ENCODE measurements at places on chromosomes 2 and 18. TPM values are rescaled to one million over a fixed set of nuclear protein-coding genes. Genes with fewer than 3 reads are reported as not detected.
A peak's percentile ranks its signal among the peaks of the same experiment; 100 is the strongest.

- no peaks in the 10 kb centered on the region for H3K36me3 ChIP-seq
- no peaks in the 10 kb centered on the region for H3K27me3 ChIP-seq
- H3K4me1 ChIP-seq = no peaks in the 10 kb centered on the region
- no peak overlapping the region for H3K4me3 ChIP-seq
- no peak overlapping the region for H3K27ac ChIP-seq
Measured at GRCh38 chr2:101238930-101239759, 13.5 kb upstream of the CNOT11 start.

GRCh38 chr18:75215663-75216062 is 5.1 kb downstream of the TSHZ1 start:
- peaks cover 4% of the 10 kb centered on the region for H3K4me1 ChIP-seq
- no peaks in the 10 kb centered on the region for H3K27me3 ChIP-seq
- no peak for DNase-seq
- H3K27ac ChIP-seq = no peak overlapping the region

GRCh38 chr18:55206927-55207326 is 247.7 kb upstream of the CCDC68 start:
- H3K36me3 ChIP-seq = no peaks in the 10 kb centered on the region
- H3K27me3 ChIP-seq = no peaks in the 10 kb centered on the region
- H3K4me1 ChIP-seq = no peaks in the 10 kb centered on the region
- no peak overlapping the region for H3K27ac ChIP-seq

DNA sequence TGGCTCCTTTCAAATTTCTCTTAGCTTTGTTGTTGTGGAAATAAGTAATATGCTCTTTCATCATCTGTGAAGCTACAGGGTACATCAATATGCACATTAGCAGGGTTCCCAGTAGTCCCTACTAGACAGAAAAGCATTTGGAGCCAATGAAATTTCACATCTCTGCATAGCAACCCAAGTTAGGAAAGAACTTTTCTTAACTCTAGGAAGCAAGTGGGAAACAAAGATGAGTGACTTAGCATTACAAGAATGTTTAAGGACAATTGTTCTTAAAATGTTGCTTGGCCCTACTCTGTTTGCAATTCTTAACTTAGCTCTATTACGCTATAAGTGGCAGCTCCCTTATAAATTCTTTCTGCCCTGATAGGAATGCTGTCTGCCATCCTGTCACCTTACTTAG is 39.6 kb downstream of the ZEB2 start:
- DNase-seq = no peak
- no peaks in the 10 kb centered on the region for H3K36me3 ChIP-seq
- peaks cover 4% of the 10 kb centered on the region for H3K4me1 ChIP-seq

- H3K4me3 ChIP-seq = no peak overlapping the region
- H3K27me3 ChIP-seq = no peaks in the 10 kb centered on the region
- H3K27ac ChIP-seq = no peak overlapping the region
- H3K4me1 ChIP-seq = no peaks in the 10 kb centered on the region
Measured at GRCh38 chr2:203892207-203892606, 24.6 kb downstream of the CTLA4 start.

GRCh38 chr2:70807102-70807827 is 13.1 kb downstream of the CLEC4F start:
- no peaks in the 10 kb centered on the region for H3K36me3 ChIP-seq
- no peaks in the 10 kb centered on the region for H3K27me3 ChIP-seq
- H3K27ac ChIP-seq = no peak overlapping the region
- no peaks in the 10 kb centered on the region for H3K4me1 ChIP-seq

DNA sequence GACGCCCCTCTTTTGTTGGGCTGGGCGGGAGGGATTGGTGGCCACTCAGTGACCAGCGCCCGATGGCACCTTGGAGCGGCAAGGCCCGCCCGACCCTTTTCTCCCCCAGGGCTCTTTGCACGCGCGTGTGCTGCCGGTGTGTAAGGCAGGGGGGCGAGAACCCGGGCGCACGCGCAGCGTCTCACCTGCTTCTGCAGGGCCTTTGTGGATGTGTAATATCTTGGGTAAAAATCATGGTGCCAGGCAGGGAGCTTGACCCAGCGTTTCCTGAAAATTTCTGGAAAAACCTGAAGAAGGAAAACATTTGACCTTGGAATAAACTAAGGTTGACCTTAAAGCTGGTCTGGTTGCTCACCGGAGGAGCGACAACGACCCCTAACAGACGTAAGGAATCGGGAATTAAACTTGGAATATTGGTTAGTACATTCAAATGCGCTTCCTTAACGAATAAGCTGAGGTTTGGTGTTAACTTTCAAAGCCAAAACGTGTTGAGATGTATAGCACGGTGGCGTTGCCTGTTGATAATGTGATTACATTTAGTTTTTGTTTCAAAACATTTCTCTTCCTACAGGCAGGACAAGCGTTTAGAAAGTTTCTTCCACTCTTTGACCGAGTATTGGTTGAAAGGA is 438 bp downstream of the HSPE1 start:
- no peak for DNase-seq
- H3K36me3 ChIP-seq = no peaks in the 10 kb centered on the region
- peak overlapping the region; percentile 90 for H3K4me3 ChIP-seq
- peaks cover 14% of the 10 kb centered on the region for H3K4me1 ChIP-seq
- peak overlapping the region; percentile 97 for H3K27ac ChIP-seq
- no peaks in the 10 kb centered on the region for H3K27me3 ChIP-seq

DNA sequence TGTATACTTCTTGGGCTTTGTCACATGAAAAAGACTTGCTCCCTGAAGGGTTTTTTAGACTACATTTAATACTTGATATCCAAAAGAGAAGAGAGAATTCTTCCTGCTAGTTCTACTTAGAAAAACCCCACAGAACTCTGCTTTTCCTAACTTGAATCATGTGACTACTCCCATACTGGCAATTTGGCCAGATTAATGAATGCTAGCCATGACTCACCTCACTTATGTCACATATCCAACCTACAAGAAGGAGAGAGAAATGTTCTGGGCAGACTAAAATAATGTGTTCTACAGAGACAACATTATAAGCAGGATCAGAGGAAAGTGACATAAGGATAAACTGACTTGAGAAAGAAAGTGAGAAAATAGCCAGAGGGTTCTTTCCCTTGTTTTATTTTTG is 249.3 kb upstream of the GULP1 start:
- no peak overlapping the region for H3K27ac ChIP-seq
- H3K4me1 ChIP-seq = no peaks in the 10 kb centered on the region
- no peaks in the 10 kb centered on the region for H3K36me3 ChIP-seq
- no peaks in the 10 kb centered on the region for H3K27me3 ChIP-seq

DNA sequence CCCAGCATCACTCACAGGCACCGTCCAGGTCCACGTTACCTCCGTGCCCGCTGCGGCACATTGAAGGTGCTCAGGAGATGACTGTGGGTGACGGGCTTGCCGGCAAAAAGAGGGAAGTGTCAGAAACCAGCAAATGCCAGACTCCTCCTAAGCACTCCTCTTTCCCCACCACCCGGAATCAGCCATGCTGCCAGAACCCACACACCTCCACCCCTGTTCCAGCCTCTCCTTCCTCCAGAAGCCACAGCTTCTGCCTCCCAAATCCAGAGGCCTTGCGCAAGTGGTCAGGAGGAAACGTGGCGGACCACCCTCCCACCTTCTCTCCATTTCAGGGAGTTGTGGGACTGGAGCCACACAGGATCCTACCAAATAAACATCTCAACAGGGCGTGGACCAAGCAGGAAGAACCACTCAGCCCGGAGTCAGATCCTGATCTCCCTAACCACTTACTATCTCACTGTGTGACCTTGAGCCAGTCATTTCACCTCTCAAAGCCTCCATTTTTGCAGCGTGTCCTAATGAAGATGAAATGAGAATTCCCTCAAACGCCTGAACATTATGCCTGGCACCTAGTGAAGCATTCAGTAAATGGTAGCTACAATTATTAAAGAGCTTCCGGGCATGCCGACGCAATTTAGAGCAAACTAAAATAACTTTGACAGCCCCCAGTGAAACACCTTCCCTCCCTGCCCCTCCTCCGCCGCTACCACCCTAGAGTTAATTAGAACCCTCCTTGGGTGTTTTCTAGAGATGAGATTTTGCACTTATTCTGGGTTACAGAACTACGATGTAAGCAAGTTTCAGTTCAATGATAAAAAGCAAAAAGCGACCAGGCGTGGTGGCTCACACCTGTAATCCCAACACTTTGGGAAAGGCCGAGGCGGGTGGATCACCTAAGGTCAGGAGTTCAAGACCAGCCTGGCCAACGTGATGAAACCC is 32.9 kb downstream of the SMAD7 start:
- H3K4me1 ChIP-seq = no peaks in the 10 kb centered on the region
- no peak overlapping the region for H3K4me3 ChIP-seq
- H3K36me3 ChIP-seq = no peaks in the 10 kb centered on the region
- H3K27me3 ChIP-seq = no peaks in the 10 kb centered on the region
- DNase-seq = no peak

DNA sequence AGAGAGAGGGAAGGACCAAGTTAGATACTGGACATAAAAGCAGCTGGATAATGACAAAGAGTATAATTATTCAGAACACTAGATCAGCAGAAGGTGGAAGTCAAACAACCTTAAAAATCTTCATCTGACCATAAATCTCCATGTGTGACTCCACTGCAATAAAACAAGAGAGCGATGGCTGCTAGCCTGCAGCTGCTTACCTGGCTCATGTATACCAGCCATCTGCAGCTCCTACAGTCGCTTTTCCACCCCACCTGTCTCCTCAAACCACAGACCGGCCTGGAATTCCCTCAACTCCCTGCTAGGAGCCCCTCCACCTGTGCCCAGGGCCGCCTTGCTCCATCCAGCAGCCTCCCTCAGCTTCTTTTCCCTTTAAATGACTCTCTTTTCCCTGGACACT is 64.5 kb downstream of the SLC4A5 start:
- no peaks in the 10 kb centered on the region for H3K4me1 ChIP-seq
- no peaks in the 10 kb centered on the region for H3K36me3 ChIP-seq
- no peak for DNase-seq
- H3K27me3 ChIP-seq = no peaks in the 10 kb centered on the region
- no peak overlapping the region for H3K4me3 ChIP-seq

GRCh38 chr2:9629222-9630116 is 1.3 kb downstream of the YWHAQ start:
- H3K36me3 ChIP-seq = no peaks in the 10 kb centered on the region
- H3K4me3 ChIP-seq = peak overlapping the region; percentile 92
- peak overlapping the region; percentile 97 for H3K27ac ChIP-seq
- H3K4me1 ChIP-seq = peaks cover 22% of the 10 kb centered on the region
- no peaks in the 10 kb centered on the region for H3K27me3 ChIP-seq

GRCh38 chr18:46226461-46226860 is 122.3 kb downstream of the HAUS1 start:
- H3K27ac ChIP-seq = no peak overlapping the region
- no peak overlapping the region for H3K4me3 ChIP-seq
- DNase-seq = no peak
- H3K4me1 ChIP-seq = peaks cover 4% of the 10 kb centered on the region

DNA sequence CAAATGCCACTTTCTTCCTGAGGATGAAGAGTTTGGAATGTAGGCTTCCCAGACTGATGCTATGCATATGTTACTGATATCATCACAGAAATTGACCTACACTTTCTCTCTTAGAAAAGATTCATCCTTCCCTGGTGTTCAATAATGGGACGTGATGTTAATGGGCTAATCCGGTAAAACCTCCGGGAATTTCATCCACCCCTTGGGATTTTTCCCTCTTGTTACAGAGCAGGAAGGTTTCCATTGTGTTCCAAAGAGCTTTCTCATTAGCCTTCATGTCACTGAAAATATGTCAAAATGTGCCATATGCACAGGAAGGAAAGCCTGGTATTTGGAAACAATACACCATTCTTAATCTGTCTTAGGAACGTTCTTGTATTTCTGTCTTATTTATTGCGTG is 20.7 kb downstream of the ALPK2 start:
- H3K4me1 ChIP-seq = no peaks in the 10 kb centered on the region
- no peak overlapping the region for H3K27ac ChIP-seq
- H3K4me3 ChIP-seq = no peak overlapping the region
- DNase-seq = no peak

GRCh38 chr2:210577263-210578071 is 21.1 kb downstream of the CPS1 start:
- H3K27me3 ChIP-seq = no peaks in the 10 kb centered on the region
- no peak overlapping the region for H3K27ac ChIP-seq
- no peaks in the 10 kb centered on the region for H3K36me3 ChIP-seq
- H3K4me1 ChIP-seq = no peaks in the 10 kb centered on the region
- no peak for DNase-seq

- no peaks in the 10 kb centered on the region for H3K36me3 ChIP-seq
- no peak overlapping the region for H3K27ac ChIP-seq
- H3K27me3 ChIP-seq = no peaks in the 10 kb centered on the region
- H3K4me1 ChIP-seq = no peaks in the 10 kb centered on the region
- DNase-seq = no peak
- no peak overlapping the region for H3K4me3 ChIP-seq
Measured at GRCh38 chr2:150129921-150130575, 357.4 kb downstream of the RND3 start.

DNA sequence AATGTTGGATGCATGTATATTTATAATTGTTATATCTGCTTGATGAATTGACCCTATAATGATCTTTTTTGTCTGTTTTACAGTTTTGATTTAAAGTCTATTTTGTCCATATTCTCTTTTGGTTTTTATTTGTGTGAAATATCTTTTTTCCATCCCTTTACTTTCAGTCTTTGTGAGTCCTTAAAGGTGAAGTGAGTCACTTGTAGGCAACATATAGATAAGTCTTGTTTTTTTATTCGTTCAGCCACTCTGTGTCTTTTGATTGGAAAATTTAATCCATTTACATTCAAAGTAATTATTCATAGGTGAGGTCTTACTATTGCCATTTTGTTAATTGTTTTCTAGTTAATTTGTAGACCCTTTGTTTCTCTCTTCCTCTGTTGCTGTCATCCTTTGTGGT is 62.5 kb downstream of the NUP35 start:
- no peaks in the 10 kb centered on the region for H3K36me3 ChIP-seq
- DNase-seq = no peak
- H3K4me1 ChIP-seq = no peaks in the 10 kb centered on the region

- no peaks in the 10 kb centered on the region for H3K27me3 ChIP-seq
- no peak for DNase-seq
- no peaks in the 10 kb centered on the region for H3K36me3 ChIP-seq
- no peak overlapping the region for H3K4me3 ChIP-seq
Measured at GRCh38 chr2:118766871-118767270, 80.6 kb downstream of the EN1 start.

- H3K27me3 ChIP-seq = no peaks in the 10 kb centered on the region
- H3K4me3 ChIP-seq = no peak overlapping the region
- no peaks in the 10 kb centered on the region for H3K4me1 ChIP-seq
- no peak overlapping the region for H3K27ac ChIP-seq
- DNase-seq = no peak
Measured at GRCh38 chr2:96409081-96409819, 73.7 kb downstream of the NCAPH start.

- H3K4me3 ChIP-seq = no peak overlapping the region
- no peak overlapping the region for H3K27ac ChIP-seq
- H3K27me3 ChIP-seq = no peaks in the 10 kb centered on the region
Measured at GRCh38 chr2:129092956-129093355, 774.3 kb upstream of the HS6ST1 start.

- H3K27ac ChIP-seq = no peak overlapping the region
- H3K27me3 ChIP-seq = no peaks in the 10 kb centered on the region
- no peak for DNase-seq
Measured at GRCh38 chr18:59728816-59729215, 31.6 kb upstream of the CCBE1 start.

ADGRF3 gene
- 0.27 TPM for total RNA-seq

FNDC4 gene
- total RNA-seq = 9.1 TPM

SP5 gene
- total RNA-seq = not detected

RAB17 gene
- 0.26 TPM for total RNA-seq

NCKAP1 gene
- 218 TPM for total RNA-seq

PHLPP1 gene
- 16.0 TPM for total RNA-seq

REG1B gene
- total RNA-seq = not detected

Measured in uterus (tissue), 4 donors.